ENCODE measurements at places on chromosomes 5 and 9.
A peak's percentile ranks its signal among the peaks of the same experiment; 100 is the strongest.

DNA sequence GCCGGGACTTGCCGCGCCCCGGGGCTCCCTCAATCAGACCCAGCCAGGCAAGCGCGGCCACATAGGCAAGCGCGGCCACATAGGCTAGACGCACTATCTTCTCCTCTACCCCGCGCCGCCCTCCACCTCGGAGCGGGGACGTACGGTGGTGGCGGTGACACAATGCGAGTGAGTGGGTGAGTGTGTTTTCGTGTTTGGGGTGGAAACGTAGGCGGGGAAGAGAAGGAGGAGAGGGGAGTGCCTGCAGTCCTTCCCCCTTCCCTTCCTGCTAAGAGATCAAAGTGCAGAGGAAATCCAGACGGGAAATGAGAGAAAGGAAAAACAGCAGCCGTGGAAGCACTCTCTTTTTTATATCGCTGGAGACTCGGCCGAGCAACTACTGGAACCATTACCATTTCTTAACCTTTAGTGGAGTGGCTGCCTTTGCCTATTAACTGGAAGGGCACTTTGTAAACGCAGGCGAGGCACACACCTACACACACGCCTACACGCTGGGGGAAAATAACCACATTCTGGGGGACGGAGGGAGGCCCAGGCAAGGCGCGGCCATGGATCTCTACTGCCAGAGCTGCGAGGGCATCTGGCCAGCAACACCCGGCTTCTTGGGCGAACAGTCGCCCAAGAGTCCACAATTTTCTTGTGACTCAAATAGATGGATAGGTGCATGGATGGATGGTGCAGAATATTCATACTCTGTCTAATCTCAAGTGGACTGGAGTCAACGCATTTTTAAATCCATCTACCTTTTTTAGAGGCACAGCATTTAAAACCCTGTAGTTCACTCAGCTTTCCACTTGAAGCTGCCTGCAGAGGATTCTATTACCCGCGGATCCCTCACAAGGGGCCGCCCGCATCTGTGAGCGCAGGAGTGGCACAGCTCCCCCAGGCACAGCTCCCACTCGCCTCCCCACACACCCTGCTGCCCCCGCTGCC lies 2.1 kb downstream of the EDIL3 start:
- no peak for DNase-seq
- no peak overlapping the region for H3K4me3 ChIP-seq
- no peaks in the 10 kb centered on the region for H3K36me3 ChIP-seq
- H3K27ac ChIP-seq, result no peak overlapping the region
- peaks cover 42% of the 10 kb centered on the region for H3K27me3 ChIP-seq

GRCh38 chr9:136088481-136088938 lies 6.6 kb downstream of the NACC2 start:
- H3K27me3 ChIP-seq, result no peaks in the 10 kb centered on the region
- DNase-seq, result no peak

GRCh38 chr5:76813982-76814562 lies 4.8 kb upstream of the F2RL1 start:
- DNase-seq, result no peak
- no peaks in the 10 kb centered on the region for H3K36me3 ChIP-seq
- no peak overlapping the region for H3K4me3 ChIP-seq
- H3K27me3 ChIP-seq, result peaks cover 40% of the 10 kb centered on the region
- peaks cover 8% of the 10 kb centered on the region for H3K4me1 ChIP-seq
- H3K27ac ChIP-seq, result no peak overlapping the region

- peaks cover 89% of the 10 kb centered on the region for H3K27me3 ChIP-seq
- H3K4me3 ChIP-seq, result peak overlapping the region; percentile 87
- peaks cover 33% of the 10 kb centered on the region for H3K4me1 ChIP-seq
- no peak overlapping the region for H3K27ac ChIP-seq
These were observed 980 bp downstream of the CCNO start for GRCh38 chr5:55232271-55232984.

DNA sequence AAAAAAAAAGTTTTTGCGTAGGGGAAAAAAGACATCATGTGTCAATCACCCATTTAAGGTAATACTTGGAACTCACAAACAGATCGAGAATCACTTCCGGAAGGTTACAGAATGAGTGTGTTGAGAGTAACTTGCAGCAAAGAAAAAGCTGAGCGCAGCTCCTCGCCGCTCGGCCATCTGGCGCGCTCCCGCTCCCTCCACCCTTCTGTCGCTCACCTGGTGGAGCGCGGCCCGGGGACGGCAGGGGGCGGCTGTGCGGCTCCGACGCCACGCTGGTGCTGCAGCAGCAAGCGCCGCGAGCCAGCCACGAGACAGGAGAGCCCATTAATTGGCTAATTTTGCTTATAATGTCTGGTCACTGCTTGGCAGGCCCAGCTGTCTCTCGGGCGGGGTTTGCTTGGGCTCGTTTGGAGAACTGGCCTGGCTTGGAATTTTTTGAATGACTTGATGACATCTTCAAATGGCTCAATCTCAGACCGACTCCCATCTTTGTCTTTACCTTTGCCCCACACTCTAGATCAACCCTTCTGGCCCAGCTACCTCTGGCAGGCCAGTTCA lies 601.8 kb downstream of the CCDC171 start:
- no peak overlapping the region for H3K4me3 ChIP-seq
- DNase-seq, result no peak
- H3K27ac ChIP-seq, result no peak overlapping the region
- no peaks in the 10 kb centered on the region for H3K4me1 ChIP-seq
- no peaks in the 10 kb centered on the region for H3K27me3 ChIP-seq

- H3K4me3 ChIP-seq, result no peak overlapping the region
- no peaks in the 10 kb centered on the region for H3K4me1 ChIP-seq
- no peaks in the 10 kb centered on the region for H3K27me3 ChIP-seq
- no peak overlapping the region for H3K27ac ChIP-seq
- DNase-seq, result no peak
These were observed 607 bp downstream of the FAXDC2 start for GRCh38 chr5:154849791-154850201.

- peaks cover 7% of the 10 kb centered on the region for H3K36me3 ChIP-seq
- no peak for DNase-seq
- H3K4me1 ChIP-seq, result peaks cover 15% of the 10 kb centered on the region
- no peaks in the 10 kb centered on the region for H3K27me3 ChIP-seq
- H3K27ac ChIP-seq, result no peak overlapping the region
These were observed 15.3 kb upstream of the AHRR start for GRCh38 chr5:306011-306805.

DNA sequence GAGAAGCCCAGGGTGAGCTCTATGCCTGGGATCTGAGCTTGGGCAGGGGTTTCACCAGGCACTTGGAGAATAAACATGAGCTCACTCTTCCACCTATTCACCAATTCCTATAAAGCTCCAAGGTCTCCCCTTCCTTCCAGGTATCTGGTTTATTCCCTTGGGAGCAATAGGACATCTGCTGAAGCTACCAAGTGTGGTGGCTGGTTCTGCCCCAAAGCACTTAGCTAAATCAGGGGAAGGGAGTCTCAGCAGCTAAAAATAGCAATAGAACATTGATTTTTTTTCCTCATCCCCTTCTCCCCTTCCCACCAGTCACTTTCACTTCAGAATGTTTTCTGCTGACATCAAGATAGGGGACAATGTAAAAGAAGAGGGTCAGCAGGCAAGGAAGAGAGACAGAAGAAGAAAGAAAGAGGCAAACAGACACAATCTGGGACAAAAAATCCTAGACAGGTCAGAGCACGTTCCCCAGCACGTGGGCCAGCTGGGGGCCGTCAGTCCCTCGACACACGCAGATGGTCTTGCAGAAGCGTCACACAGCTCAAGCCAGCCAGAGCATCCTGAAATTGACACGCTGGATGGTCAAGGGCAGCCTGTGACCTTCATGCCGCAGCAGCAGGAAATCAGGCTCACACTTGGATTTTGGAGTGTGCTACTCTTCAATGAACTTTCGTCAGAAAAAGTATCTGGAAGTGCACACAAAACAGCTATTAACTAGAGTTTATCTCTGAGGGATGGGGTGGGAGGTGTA lies 176.0 kb downstream of the ZNF608 start:
- no peaks in the 10 kb centered on the region for H3K27me3 ChIP-seq
- no peak for DNase-seq
- no peaks in the 10 kb centered on the region for H3K36me3 ChIP-seq

DNA sequence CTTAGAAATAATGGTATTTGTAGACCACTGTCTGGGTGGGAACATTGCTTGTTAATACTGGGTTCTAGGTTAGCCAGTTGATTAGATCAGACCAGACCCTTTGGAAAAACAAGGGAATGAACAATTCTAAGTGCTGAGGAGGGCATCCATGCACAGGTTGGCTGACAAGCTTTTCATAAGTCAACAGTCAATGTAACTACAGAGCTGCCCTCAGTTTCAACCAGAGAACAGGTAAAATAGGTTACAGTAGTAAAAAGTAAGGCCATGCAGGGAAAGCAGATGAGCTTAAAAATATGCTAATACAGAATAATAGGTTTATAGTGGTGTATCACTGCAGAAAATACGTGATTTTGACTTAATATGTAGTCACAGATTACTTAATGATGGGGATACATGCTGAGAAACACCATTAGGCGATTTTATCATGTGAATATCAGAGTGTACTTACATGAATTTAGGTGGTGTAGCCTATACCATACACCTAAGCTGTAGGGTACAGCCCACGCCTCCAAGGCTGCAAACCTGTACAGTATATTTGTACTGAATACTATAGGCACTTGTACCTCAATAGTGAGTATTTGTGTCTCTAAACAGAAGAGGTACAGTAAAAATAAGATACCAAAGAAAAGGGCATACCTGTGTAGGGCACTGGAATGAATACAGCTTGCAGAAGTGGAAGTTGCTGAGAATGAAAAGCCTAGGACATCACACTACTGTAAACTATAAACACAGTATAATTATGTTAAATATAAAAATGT lies 6.1 kb upstream of the FGF18 start:
- H3K27me3 ChIP-seq, result no peaks in the 10 kb centered on the region
- H3K4me1 ChIP-seq, result peaks cover 9% of the 10 kb centered on the region
- no peak for DNase-seq

- no peaks in the 10 kb centered on the region for H3K27me3 ChIP-seq
- H3K4me1 ChIP-seq, result peaks cover 48% of the 10 kb centered on the region
- peak overlapping the region; percentile 89 for H3K27ac ChIP-seq
- peak overlapping the region; percentile 84 for H3K4me3 ChIP-seq
These were observed 31.7 kb upstream of the NR3C1 start for GRCh38 chr5:143435210-143435657.

DNA sequence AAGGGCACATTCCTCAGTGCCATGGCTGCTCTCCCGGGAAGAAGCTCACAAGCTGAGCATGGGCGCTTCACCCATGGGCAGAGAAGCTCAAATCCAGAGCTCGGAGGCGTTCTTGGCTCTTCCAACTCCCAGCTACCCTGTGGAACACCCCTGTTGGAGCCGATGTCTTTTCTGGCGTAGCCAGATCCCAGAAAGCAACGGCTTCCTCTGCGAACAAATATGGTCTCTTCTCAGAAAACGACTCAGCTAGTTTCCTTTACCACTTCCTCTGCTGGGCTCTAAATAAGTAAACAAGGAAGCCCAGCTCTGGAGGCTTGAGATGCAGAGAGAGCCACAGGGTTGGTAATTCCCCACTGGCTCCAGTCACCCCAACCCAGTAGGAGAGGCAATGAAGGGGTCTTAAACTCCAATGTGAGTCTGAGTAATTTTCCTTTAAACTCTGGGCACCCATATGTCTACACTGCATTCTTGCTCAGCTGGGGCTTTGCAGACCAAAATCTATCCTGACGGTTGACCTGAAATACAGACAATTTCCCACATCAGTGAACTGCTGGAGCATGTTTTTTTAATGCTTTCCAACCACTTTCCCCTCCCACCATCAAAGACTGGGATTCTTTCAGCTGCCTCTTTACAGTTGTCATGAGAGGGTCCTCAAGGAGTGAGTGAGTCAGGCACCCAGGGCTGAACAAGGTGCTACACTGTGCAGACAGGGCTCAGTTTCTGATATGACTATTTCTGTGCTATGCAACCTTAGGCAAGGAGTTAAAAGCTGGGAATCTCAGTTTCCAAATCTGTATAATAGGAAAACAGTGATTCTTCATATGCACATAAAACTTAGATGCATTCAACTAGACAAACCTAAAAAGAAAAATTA lies at the start of gene LCP2:
Gene LCP2, minus strand, starts transcription at position 189 of the 874 bp plus-strand sequence. Its CDS starts 166 bp downstream, at position 23.
- peak within 1 kb of the TSS; percentile 99 for H3K27ac ChIP-seq
- H3K4me1 ChIP-seq, result peaks cover 78% of the 10 kb centered on the region
- DNase-seq, result no peak

DNA sequence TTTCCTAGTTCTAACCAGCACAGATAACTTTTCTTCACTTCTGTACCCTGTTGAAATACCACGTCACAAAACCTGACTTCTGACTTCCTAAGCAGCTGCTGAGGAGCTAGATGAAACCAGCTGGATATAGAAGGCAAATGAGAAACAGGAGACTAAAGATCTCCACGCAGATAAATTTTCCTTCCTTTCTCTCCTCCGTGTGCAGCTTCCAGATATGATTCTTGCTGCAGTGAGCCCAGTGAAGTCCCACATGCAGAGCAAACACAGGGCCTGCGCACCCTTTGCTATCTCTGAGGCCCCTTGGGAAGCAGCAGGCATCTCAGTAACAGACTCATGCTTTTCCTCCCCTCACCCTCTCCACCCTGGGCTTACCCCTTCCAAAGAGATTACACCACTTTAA lies 1638.3 kb downstream of the MAT2B start:
- H3K4me3 ChIP-seq, result no peak overlapping the region
- no peak overlapping the region for H3K27ac ChIP-seq
- no peaks in the 10 kb centered on the region for H3K36me3 ChIP-seq
- no peak for DNase-seq

GRCh38 chr9:112278152-112278551 lies 55.3 kb downstream of the PTBP3 start:
- no peak overlapping the region for H3K27ac ChIP-seq
- DNase-seq, result no peak
- H3K4me3 ChIP-seq, result no peak overlapping the region
- peaks cover 70% of the 10 kb centered on the region for H3K4me1 ChIP-seq

- no peak for DNase-seq
- no peaks in the 10 kb centered on the region for H3K36me3 ChIP-seq
- H3K27me3 ChIP-seq, result no peaks in the 10 kb centered on the region
- no peaks in the 10 kb centered on the region for H3K4me1 ChIP-seq
These were observed 1187.8 kb downstream of the CDH9 start for GRCh38 chr5:25850581-25850980.

DNA sequence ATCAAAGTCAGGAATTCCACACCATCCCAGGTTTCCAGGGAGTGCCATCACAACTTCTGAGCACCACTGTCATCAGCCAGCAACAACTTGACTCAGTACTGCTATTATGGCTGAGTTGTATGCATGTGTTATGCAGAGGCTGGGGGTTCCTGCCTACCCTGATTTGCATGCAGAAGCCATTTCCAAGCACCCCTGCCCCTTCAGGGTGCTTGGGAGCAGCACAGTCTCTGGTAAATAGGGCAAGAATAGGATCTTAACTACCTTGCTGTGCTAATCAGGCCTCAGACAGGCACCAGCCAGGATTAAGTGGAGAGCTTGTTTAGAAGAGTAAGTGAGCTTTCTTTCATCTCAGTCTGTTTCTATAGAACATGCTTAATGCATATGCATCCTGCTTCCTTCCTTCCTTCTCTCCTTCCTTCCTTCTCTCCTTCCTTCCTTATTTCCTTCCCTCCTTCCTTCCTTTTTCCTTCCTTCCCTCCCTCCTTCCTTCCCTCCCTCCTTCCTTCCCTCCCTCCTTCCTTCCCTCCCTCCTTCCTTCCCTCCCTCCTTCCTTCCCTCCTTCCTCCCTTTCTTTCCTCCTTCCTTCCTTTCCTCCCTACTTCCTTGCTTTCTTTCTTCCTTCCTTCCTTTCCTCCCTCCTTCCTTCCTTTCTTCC lies 175.7 kb downstream of the FRMD3 start:
- H3K4me3 ChIP-seq, result no peak overlapping the region
